ENCODE measurements at places on chromosomes 5 and 9.

GRCh38 chr5:60673334-60673733 lies 26.6 kb downstream of the DEPDC1B start:
- DNase-seq = no peak

DNA sequence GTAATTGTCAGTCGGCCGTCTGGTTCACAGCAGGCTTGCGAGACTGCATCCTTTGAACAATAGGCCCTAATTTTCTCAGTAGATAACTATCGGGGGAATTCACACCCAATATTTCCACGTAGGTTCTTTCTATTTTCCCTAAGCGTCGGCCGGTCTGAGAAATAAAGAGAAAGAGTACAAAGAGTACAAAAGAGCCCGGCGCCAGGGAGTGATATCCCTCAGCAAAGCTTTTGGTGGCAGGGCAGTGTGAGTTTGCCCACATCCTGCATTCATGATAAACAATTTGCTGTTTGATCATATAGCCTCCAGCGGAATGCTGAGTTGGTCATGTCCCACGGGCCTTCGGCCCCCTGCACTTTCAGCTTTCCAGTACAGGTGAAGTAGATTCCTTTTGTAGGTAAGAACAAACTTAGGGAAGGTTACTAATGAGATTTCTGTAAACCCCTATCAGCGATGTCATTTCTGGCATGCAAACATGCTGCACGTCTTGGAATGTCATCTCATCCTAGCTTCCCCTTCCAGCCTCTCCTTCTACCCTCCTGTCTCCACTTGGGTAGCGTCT lies 4.7 kb upstream of the PTGR1 start:
- no peak for DNase-seq

DNA sequence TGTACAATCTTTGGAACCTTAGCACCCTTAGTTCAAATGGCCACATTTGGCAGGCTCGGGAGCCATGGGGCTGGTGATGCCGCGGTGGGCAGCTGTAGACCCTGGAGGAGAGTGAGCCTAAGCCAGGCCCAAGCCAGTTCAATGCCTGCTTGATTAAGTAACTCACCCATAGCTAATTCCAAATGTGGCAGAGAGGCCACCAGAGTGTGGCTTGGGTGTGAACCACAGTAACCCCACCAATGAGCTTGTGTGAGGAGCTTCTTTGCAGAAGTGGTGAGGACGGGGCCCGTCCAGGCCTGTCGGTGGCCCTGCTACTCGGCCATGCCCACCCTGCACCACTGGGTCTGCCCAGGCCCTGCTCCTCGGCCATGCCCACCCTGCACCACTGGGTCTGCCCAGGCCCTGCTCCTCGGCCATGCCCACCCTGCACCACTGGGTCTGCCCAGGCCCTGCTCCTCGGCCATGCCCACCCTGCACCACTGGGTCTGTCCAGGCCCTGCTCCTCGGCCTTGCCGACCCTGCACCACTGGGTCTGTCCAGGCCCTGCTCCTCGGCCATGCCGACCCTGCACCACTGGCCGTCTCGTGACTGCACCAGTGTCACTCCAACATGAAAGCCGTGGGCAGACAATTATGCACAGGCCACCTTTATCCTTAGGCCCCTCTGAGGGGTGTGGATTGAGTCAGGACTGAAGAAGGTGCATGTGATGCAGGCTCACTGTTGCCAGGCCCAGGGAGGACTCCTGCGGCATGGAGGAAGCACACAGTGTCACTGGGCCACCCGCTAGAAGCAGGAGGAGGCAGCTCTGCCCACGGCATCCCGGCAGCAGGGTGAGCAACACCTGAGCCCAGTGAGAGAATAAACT lies 75.4 kb downstream of the MRPL36 start:
- no peak for DNase-seq

GRCh38 chr5:67809589-67809988 lies 406.0 kb upstream of the PIK3R1 start:
- DNase-seq = no peak

DNA sequence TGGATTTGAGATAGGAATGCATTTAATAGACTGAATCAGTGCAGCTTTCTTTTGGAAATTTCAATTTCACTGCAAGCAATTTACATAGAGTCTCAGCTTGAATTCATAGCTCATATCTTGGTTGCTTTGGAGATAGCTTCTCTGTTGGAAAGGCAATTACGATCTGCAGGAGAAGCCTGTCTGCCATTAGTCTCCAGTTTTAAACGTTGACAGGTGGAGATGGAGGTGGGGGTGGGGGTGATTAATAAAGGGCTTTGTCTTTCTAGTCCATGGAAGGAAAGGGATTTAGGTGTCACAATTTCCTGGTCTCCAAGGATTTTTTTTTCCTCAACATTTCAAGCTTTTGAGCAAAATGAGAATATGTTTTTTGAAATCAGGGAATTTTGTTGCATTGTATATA lies 184.7 kb downstream of the CARTPT start:
- DNase-seq = no peak

GRCh38 chr9:93299418-93300174 lies 115.7 kb downstream of the WNK2 start:
- DNase-seq = no peak

- DNase-seq = peak; percentile 63
Measured at GRCh38 chr9:97803167-97804058, 49.6 kb upstream of the FOXE1 start.

GRCh38 chr5:22372826-22373660 lies 480.1 kb downstream of the CDH12 start:
- no peak for DNase-seq

DNA sequence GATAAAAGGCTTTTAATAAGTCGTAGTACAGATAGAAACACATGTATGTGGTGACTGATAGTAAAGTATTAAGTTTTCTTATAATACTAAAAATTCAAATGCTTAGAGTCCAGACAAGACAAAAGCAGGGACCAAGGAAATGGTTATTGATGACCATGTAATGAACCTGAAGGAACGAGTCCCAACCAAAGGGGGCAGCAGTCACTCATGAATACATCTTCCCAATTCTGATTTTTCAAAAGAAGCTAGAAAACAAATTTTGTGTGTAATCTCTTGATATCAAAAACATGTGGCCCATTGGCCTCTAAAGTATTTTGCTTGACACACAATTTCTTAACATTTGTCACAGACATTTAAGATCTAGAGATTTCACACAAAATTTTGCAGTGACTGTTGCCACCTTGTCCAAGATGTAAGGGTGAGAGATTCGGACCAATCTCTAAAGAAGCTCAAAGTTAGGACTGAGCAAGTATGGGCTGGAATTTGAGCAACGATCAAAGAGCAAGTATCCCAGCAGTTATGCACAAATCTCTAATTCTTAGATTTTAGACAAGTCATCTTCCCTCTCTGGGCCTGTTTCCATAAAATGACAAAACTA lies 66.8 kb downstream of the ARL15 start:
- peak; percentile 1 for DNase-seq

DNA sequence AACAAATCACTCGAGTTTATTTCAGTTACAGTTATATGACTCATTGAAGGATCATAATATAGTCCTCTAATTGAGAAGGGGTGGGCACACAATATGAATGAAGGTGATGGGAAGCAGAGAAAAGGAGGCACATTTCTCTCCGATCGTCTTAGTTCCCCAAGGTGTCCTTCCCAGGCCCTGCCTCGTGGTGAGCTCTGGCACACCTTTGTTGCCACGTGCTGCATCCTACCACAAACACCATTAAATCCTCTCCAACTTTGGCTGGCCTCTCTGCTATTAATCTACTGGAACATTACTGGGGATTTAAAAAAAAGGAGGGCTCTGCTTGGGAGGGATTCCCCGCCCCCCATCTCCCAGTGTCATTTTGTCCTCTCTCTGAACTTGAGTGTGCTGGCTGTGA lies 42.9 kb downstream of the CDH6 start:
- DNase-seq = no peak

- DNase-seq = peak; percentile 28
Measured at GRCh38 chr9:128702949-128703615, 779 bp downstream of the PKN3 start.

DNA sequence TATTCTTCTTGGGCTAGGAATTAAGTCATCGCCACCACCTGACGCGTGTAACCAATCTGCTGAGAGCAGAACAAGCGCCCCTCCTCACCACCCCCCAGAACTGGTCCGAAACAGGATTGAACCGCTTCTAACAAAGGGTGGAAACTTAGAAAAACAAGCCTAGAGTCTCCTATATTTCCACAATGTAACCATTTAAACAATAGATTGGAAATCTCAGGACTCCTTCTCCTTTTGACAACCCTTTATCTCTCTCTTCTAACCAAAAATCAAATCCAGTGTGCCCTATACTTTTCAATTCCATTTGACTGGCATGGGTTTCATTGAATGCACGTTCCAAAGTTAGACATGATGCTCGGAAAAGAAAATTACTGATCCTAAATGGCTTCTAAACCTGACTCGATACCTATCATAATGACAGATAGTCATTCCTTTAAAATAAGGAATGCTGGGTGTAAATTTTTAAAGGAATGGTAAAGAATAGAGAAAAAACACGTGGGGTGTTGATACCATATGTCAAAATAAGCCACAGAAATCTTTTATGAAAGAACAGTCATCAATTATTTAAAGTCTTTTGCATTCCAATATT lies 1.2 kb downstream of the ARRDC3 start:
- peak; percentile 59 for DNase-seq

- DNase-seq = no peak
Measured at GRCh38 chr9:117098331-117098730, 316.5 kb downstream of the ASTN2 start.

DNA sequence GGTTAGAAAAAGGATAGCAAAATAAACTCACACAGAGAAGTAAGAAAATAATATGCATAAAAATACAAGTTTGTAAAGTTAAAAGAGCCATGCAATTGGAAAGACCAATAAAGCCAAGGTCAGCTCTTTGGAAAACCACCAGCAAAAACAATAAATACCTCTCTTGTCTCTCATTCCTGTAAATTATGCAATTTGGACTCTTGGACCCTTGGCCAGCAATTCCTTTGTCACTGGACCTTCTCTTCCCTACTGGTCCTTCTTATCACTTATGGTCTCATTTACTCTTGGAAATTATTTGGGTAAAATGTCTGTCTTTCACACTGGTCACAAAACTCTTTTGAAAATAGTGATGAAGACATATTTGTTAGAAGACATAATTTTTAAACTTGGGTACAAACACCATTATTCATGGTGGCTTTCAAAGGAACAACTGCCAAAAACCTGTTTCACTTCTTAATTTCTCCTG lies 379.5 kb downstream of the TMEM232 start:
- DNase-seq = no peak

DNA sequence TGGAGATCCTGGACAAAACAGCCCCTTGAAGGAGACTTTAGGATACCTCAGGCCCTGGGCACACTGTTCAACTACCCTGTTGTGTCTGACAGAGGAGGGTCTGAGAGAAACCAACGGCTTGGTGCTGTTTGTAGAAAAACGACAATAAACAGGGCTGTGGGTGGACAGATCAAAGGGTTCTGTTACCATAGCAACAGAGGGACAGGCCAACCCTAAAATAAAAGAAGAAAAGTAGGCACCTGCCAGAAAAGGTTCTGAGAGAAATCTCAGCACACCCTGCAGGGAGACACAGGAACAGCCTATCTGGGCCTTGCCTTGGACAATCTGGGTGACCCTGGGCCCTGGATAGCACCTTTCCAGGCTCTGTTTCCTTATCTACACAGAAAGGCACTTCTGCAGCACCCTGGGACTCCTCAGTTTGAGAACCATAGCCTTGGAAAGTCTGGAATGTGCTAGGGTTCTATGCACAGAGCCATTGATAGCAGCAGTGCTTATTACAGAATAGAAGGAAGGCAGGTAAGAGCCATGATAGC lies 104.8 kb upstream of the TBC1D2 start:
- DNase-seq = no peak

DNA sequence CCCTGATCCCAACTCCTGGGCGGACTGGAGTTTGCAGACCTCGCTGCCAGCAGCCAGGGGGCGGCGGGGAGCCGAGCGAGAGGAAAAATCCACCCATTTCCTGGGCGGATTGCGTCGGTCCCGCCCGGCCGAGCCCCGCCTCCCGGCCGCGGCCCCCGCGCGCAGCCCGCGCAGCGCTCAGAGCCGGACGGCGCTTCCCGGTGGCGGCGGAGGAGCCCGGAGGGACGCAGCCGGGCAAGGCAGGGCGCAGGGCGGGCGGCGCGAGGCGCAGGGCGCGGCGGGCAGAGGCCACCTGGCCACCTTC lies at the start of gene OLFM1:
Gene OLFM1, plus strand, starts transcription at position 180 of the 304 bp plus-strand sequence. CDS start 322 bp downstream, outside the sequence.
- DNase-seq = no peak

DNA sequence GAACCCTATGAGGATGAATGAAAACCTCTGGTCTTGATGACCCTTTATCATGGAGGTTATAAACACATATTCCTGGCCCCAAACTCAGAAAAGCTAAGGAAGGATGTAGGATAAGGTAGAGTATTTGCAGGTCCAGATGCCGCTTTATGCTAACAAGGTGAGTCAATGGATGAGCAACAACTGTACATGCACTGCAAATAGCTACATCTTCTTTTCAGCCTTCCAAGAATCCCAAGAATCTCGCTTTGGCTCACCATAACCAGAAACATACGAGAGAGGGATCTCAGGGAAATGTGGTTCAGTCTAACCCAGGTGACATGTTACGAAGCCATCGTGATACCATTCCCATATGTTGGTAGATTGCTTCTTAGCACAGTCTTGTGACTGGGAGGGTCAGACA lies 152.3 kb upstream of the ANKH start:
- DNase-seq = no peak

DNA sequence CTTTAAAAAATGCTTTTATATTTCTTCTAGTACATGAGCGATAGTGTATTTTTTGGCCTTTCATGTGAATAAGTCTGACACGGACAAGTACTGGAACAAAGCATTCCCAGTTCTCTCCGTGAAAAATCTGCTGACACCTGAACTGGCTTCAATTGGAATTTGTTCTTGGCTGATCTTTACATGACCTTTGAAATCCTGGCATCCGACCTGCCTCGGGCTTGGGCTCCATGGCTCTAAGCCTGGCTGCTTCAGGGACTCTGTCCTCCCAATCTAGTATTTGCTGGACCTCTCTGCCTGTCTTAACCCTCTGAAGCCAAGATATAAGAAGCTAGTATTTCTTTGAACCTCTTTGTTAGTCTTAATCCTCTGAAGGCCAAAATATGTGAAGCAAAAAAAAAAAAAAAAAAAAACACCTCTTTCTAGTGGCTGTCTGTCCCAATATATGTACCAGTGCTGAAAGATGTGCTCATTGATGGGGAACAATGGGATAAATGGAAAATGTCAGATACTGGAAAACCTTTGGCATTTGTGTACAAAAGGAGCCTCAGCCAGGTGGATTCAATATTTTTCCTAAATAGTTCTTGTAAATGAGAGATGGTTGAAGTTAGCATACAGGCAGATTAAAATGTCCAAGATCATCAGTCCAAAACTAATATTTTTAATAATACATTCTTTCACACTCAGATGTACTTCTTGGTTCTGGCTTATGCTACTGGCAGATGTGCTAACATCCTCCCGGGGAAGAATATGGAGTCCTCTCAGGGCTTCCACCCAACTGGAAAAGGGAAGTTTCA lies 470.6 kb downstream of the TUSC1 start:
- no peak for DNase-seq

- DNase-seq = no peak
Measured at GRCh38 chr9:118529624-118530214, 825.5 kb downstream of the TLR4 start.

GRCh38 chr5:76145945-76146344 lies 62.8 kb downstream of the SV2C start:
- DNase-seq = no peak

DNA sequence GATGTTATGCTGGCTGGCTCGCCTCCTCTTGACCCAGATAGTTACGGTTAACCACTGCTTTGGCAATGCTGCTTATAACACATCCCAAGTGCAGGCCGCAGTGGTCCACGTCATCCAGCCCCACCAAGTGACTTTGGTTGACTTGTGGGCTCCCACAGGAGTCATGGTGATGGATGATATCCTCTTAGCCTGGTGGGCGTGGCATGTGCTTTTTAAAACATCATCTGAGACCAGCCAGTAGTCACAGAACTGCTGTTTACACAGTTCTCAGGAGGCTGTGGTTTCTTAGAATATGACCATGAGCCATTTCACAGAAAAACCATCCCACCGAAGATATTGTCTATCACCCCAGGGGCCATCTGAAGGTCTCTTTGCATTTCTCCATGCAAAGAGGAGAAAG lies 216.9 kb downstream of the SH3GL2 start:
- no peak for DNase-seq
